ENCODE measurements at places on chromosomes 13 and 19. TPM values are rescaled to one million over a fixed set of nuclear protein-coding genes. Genes with fewer than 3 reads are reported as not detected.

GRCh38 chr19:11384778-11385129 lies 640 bp upstream of the EPOR start:
- no peaks in the 10 kb centered on the region for H3K36me3 ChIP-seq
- H3K4me3 ChIP-seq = no peak overlapping the region
- peaks cover 12% of the 10 kb centered on the region for H3K27me3 ChIP-seq
- no peak for DNase-seq

Gene PSG3
- total RNA-seq = not detected

Gene SWSAP1
- 1.5 TPM for total RNA-seq

- H3K36me3 ChIP-seq = peaks cover 45% of the 10 kb centered on the region
- DNase-seq = peak; percentile 75
- H3K4me3 ChIP-seq = no peak overlapping the region
- no peaks in the 10 kb centered on the region for H3K27me3 ChIP-seq
- no peak overlapping the region for H3K27ac ChIP-seq
These were observed 24.5 kb downstream of the LAMP1 start for GRCh38 chr13:113321546-113321945.

GRCh38 chr19:38805180-38805579 lies 7.6 kb downstream of the LGALS4 start:
- H3K4me3 ChIP-seq = no peak overlapping the region
- H3K4me1 ChIP-seq = no peaks in the 10 kb centered on the region
- DNase-seq = no peak
- no peaks in the 10 kb centered on the region for H3K36me3 ChIP-seq
- H3K27ac ChIP-seq = no peak overlapping the region
- H3K27me3 ChIP-seq = no peaks in the 10 kb centered on the region

DNA sequence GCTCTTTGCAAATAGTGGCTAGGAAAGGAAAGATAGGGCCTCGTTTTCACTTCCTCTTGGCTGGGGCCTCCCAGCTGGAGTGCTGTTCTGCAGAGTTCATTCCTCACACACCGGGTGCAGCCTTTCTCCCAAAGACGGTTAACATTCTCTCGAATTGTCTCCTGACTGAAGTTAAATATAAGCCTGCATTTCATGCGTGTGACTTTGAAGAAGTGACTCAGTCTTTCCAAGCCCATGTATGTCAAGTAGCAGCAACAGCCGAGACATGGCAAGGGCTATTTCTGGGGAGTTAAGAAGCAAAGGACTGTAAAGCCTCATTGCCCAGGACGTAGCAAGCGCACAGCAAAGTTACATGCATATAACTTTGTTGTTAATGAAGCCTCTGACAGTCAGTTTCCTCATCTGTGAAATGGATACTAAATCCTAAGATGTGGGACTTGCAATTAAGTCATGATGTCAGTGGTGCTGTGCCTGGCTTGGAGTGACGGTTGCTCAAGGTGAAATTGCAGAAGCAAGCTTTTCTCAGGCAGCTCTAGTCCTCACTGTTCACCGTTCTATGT lies 502.4 kb downstream of the MYO16 start:
- peak overlapping the region; percentile 89 for H3K27ac ChIP-seq
- H3K27me3 ChIP-seq = no peaks in the 10 kb centered on the region
- peaks cover 34% of the 10 kb centered on the region for H3K4me1 ChIP-seq
- H3K36me3 ChIP-seq = no peaks in the 10 kb centered on the region
- H3K4me3 ChIP-seq = no peak overlapping the region
- DNase-seq = no peak

DNA sequence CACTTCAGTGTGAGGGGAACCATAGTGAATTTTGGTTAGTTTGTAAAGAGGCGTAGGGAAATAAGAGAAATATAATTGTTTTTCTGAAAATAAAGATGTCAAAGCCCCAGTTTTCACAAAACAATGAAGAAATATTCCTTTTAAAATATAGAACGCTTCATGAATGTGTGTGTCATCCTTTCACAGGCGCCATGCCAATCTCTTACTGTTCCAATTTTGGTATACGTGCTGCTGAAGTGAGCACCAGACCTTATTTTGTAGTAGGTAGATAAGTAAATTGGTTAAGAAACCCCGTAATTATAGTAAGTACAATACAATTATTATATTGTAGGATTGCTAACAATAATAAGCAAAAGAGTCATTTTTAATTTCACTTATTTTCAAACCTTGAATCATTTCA lies 43.3 kb downstream of the NAA16 start:
- no peak overlapping the region for H3K27ac ChIP-seq
- peaks cover 12% of the 10 kb centered on the region for H3K36me3 ChIP-seq
- DNase-seq = no peak
- no peaks in the 10 kb centered on the region for H3K27me3 ChIP-seq

Gene LILRB2
- total RNA-seq = not detected

Gene NLRP11
- total RNA-seq = not detected

DNA sequence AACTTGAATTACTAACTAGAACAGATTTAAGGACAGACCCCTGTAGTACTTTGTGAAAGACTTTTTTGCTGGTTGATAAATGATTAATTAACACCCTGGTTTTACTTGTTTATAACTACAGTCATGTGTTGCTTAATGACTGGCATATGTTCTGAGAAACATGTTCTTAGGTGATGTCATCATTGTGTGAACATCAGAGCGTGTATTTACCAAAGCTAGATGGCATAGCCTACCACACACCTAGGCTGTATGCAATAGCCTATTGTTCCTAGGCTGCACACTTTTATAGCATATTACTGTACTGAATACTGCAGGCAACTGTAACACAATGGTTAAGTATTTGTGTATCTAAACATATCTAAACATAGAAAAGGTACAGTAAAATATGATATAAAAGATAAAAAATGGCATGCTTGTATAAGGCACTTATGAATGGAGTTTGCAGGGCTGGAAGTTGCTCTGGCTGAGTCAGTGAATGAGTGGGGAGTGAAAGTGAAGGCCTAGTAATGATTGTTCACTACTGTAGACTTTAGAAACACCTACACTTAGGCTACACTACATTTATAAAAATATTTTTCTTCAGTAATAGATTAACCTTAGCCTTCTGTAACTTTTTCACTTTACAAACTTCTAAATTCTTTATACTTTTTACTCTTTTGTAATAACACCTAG lies 260.3 kb downstream of the KCNRG start:
- H3K4me3 ChIP-seq = no peak overlapping the region
- H3K27me3 ChIP-seq = no peaks in the 10 kb centered on the region
- H3K4me1 ChIP-seq = no peaks in the 10 kb centered on the region
- H3K27ac ChIP-seq = no peak overlapping the region

GRCh38 chr19:48458016-48458415 lies 2.6 kb downstream of the KCNJ14 start:
- no peak overlapping the region for H3K4me3 ChIP-seq
- H3K4me1 ChIP-seq = no peaks in the 10 kb centered on the region
- H3K27ac ChIP-seq = no peak overlapping the region

DNA sequence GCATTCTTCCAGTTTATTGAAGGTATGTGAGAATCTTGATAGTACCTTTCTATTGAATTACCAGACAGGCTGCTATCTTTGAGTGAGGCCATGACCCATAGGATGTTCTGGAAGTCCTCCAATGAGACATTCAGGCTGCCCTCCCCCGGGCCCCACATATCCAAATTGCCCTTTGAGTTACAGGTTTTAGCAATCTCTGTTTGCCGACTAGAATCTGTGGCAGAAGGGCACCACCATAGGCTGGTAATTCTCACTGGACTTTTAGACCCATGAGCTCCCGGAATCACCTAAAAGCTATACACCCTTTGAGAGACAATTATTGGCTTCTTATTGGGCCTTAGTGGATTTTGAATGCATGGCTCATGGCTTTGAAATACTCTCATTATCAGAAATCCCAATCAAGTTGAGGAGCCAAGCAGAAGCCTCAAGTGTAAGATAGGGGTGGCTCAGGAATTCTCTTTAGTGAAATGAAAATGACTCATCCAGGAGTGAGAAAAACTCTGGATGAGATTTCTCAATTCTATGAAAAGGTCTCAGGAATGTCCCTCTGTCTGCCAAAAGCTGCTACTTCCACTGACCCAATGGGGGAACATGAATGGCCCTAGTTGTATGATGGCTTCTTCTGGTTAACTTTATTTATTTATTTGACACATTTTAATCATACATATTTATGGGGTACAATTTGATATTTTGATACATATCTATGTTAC lies 172.1 kb upstream of the CSNK1A1L start:
- H3K4me1 ChIP-seq = peaks cover 10% of the 10 kb centered on the region
- DNase-seq = no peak
- H3K27me3 ChIP-seq = no peaks in the 10 kb centered on the region
- no peak overlapping the region for H3K27ac ChIP-seq
- no peak overlapping the region for H3K4me3 ChIP-seq
- H3K36me3 ChIP-seq = peaks cover 2% of the 10 kb centered on the region

DNA sequence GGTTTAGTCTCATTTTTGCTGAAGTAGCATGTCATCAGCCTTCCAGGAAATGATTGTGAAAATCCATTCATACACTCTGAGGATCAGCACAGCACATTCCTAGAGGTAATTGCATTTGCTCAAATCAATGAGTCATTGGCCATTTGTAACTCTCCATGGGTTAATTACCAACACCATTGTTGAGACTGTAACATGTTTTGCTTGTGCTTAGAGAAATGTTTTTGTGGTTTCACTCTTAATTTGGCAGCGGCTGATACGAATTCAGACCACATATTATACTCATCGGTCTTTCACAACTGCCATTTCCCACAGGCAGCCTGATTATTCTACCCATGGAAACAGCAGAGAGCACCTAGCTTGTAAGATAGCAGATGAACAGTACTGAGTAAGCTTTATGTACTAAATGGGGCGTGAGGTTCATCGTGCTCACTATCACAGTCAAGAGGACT lies 110.3 kb downstream of the NHLRC3 start:
- H3K27me3 ChIP-seq = peaks cover 12% of the 10 kb centered on the region
- DNase-seq = no peak
- H3K4me3 ChIP-seq = no peak overlapping the region
- no peak overlapping the region for H3K27ac ChIP-seq
- H3K36me3 ChIP-seq = no peaks in the 10 kb centered on the region

Gene IFNL1
- not detected for total RNA-seq

DNA sequence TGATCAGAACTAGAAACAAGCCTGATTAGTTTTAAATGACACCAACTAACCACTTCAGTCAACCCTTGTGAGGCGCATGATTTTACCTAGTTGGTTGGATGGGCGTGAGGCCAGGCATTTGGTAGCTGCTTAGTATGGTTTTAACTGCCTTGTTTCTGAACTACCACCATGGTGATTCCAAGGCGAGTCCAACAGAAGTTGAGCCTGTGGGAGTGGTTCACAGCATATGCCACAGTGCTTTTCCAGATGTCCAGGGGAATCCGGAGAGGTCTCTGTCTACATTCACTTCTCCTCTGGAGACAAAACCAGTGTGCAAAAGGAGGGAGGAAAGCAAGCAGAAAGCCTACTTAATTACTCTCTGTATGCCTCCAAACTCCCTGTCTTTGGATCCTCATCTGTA lies 524.1 kb downstream of the GPC6 start:
- no peaks in the 10 kb centered on the region for H3K27me3 ChIP-seq
- H3K4me1 ChIP-seq = peaks cover 19% of the 10 kb centered on the region
- H3K27ac ChIP-seq = no peak overlapping the region
- H3K4me3 ChIP-seq = no peak overlapping the region

GRCh38 chr13:23616228-23616627 lies 46.0 kb downstream of the TNFRSF19 start:
- H3K4me1 ChIP-seq = peaks cover 33% of the 10 kb centered on the region
- no peaks in the 10 kb centered on the region for H3K27me3 ChIP-seq
- no peak for DNase-seq
- H3K4me3 ChIP-seq = no peak overlapping the region
- H3K36me3 ChIP-seq = peaks cover 1% of the 10 kb centered on the region

GRCh38 chr13:30600496-30600895 lies 17.2 kb upstream of the USPL1 start:
- no peak for DNase-seq
- no peak overlapping the region for H3K27ac ChIP-seq
- H3K4me1 ChIP-seq = no peaks in the 10 kb centered on the region
- no peak overlapping the region for H3K4me3 ChIP-seq
- H3K36me3 ChIP-seq = no peaks in the 10 kb centered on the region

Gene TMC4
- total RNA-seq = 3.2 TPM

- no peak overlapping the region for H3K4me3 ChIP-seq
- DNase-seq = no peak
- no peaks in the 10 kb centered on the region for H3K36me3 ChIP-seq
- no peak overlapping the region for H3K27ac ChIP-seq
- no peaks in the 10 kb centered on the region for H3K27me3 ChIP-seq
These were observed 167.4 kb downstream of the SLITRK6 start for GRCh38 chr13:85631801-85632200.

GRCh38 chr19:44671400-44671799 lies at the start of gene CEACAM19:
TSS of gene CEACAM19 (plus strand) at chr19:44671482. CDS start at chr19:44671932, 450 bp downstream.
- H3K27ac ChIP-seq = no peak within 1 kb of the TSS
- no peak for DNase-seq
- H3K4me1 ChIP-seq = no peaks in the 10 kb centered on the region
- no peaks in the 10 kb centered on the region for H3K27me3 ChIP-seq
- no peak within 1 kb of the TSS for H3K4me3 ChIP-seq
- peaks cover 2% of the 10 kb centered on the region for H3K36me3 ChIP-seq

- no peaks in the 10 kb centered on the region for H3K27me3 ChIP-seq
- H3K4me1 ChIP-seq = peaks cover 8% of the 10 kb centered on the region
- DNase-seq = no peak
- no peak overlapping the region for H3K4me3 ChIP-seq
- H3K36me3 ChIP-seq = peaks cover 9% of the 10 kb centered on the region
These were observed 30.0 kb downstream of the ZNF787 start for GRCh38 chr19:56091066-56091490.

DNA sequence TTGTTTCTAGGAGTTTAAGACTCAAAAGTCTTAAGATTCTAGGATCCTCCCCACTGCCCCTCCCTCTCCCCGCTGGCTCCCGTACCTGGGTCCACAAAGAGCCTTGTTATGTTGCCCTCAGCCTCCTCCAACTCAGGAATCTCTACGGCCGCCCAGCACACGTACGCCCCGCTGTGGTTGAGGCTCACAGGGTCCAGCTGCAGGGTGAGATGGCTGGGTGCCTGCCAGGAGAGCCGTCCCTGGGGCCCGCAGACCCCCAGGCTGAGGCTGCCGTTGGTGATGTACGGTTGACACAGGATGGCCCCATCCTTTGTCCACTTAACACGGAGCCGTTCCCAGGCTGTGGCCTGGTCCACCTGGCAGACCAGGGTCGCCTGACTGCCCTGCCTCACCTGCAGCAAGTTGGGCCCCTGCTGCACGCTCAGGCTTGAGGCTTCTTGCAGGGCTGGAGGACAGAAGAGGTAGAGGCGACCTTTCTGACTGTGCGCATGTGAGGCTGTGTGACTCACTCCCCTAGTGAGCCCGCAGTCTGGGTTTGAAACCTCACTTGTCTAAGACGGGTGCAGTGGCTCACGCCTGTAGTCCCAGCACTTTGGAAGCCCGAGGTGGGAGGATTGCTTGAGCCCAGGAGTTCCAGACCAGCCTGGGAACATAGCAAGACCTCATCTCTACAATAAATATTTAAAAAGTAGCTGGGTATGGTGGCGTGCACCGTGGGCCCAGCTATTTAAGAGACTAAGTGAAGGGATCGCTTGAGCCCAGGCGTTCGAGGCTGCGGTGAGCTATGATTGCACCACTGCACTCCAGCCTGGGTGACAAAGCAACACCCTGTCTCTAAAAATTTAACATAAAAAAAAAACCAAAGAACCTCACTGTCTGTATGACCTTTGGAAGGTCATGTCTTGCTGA lies 4.0 kb downstream of the TMIGD2 start:
- no peak overlapping the region for H3K4me3 ChIP-seq
- H3K4me1 ChIP-seq = no peaks in the 10 kb centered on the region
- H3K27ac ChIP-seq = no peak overlapping the region
- H3K36me3 ChIP-seq = no peaks in the 10 kb centered on the region
- DNase-seq = no peak

Gene SLC8A2
- 0.31 TPM for total RNA-seq
